ENCODE measurements at places on chromosomes 6 and 20. TPM values are rescaled to one million over a fixed set of nuclear protein-coding genes. Genes with fewer than 3 reads are reported as not detected.

DNA sequence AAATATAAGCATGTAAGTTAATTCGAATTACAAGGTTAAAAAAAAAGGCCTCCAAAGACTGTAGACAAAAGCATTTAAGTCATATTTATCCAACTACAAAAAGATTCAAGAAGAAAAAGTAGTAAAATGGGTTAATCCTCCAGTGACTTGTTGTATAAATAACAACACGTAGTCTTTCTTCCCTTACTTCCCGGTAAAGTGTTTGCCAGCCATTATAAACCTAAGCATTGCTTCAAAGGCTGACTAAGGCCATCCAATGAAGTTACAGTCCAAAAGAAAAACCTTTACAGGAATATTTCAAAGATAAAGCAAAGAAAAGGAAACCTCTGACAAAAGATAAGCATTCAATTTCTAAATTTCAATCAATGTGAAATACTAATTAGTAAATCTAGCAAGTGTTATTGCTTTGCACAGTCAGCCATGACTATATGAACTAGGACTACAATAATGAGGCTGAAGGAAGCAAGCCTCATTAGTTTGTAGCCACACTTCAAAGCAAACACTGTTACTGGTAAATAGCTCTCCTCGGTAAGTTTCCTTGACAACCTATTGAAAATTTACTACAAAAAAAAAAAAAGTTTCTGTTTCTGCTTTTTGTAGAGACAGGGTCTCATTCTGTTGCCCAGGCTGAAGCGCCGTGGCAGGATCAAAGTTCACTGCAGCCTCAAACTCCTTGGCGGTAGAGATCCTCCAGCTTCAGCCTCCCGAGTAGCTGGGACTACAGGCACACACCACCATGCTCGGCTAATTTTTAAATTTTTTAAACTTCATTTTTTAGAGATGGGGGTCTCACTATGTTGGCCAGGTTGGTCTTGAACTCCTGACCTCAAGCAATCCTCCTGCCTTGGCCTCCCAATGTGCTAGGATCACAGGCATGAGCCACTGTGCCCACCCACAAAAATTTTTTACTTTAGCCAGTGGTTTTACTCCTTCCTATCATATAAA is 46.0 kb downstream of the NUDT3 start:
- H3K4me1 ChIP-seq, result peaks cover 12% of the 10 kb centered on the region
- H3K27ac ChIP-seq, result no peak overlapping the region
- H3K27me3 ChIP-seq, result no peaks in the 10 kb centered on the region
- no peak for DNase-seq
- H3K4me3 ChIP-seq, result no peak overlapping the region

GRCh38 chr6:151121900-151122299 is 117.9 kb upstream of the AKAP12 start:
- no peaks in the 10 kb centered on the region for H3K36me3 ChIP-seq
- no peaks in the 10 kb centered on the region for H3K27me3 ChIP-seq
- H3K4me1 ChIP-seq, result peaks cover 7% of the 10 kb centered on the region
- no peak for DNase-seq

DNA sequence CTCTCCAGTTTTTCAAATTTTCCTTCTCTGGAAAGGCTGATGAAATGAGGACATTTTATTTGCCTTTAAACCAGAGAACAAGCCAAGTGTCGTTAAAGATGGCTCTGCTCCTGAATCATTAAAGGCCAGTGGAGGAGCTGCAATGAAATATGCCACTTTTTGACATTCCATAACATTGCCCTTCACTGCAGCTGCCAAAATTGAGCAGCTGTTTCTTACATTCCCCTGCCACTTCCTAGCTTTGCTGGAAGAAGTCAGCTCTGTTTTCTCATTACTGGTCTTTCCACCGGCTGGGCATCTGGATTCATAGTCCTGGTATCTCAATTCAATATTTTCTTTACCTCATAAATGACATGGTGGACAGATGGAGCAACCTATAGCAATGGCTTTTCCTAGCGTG is 45.5 kb upstream of the NRN1 start:
- H3K27me3 ChIP-seq, result peaks cover 20% of the 10 kb centered on the region
- H3K4me1 ChIP-seq, result no peaks in the 10 kb centered on the region
- DNase-seq, result no peak

GRCh38 chr20:51480507-51481270 is 61.8 kb downstream of the NFATC2 start:
- H3K27me3 ChIP-seq, result no peaks in the 10 kb centered on the region
- peak; percentile 50 for DNase-seq
- H3K4me1 ChIP-seq, result peaks cover 86% of the 10 kb centered on the region
- H3K4me3 ChIP-seq, result peak overlapping the region; percentile 58
- H3K36me3 ChIP-seq, result peaks cover 76% of the 10 kb centered on the region
- peak overlapping the region; percentile 80 for H3K27ac ChIP-seq

FAM209A gene
- 3.0 TPM for total RNA-seq

DNA sequence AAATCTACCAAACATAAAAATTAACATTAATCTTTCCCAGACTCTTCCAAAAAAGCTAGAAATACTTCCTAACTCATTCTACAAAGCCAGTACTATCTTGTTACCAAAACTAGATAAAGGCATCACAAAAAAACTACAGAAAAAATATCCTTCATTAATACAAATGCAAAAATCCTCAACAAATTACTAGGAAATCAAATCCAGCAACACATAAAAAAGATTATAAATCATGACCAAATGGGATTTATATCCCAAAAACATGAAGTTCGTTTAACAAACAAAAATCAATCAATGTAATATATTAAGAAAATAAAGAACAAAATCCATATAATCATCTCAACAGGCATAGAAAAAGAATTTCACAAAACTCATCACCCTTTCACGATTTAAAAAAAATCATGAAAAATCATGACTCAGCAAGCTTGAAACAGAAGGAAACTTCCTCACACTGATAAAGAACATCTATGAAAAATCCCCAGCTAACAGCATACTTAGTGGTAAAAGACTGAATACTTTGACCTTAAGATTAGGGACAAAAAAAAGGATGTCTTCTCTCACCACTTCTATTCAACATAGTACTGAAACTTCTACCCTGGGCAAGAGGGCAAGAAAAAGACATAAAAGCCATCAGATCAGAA is 43.2 kb downstream of the RANBP9 start:
- DNase-seq, result no peak
- H3K4me3 ChIP-seq, result no peak overlapping the region
- no peak overlapping the region for H3K27ac ChIP-seq
- peaks cover 63% of the 10 kb centered on the region for H3K4me1 ChIP-seq

GRCh38 chr6:76014626-76015530 is 57.6 kb downstream of the IMPG1 start:
- DNase-seq, result no peak
- H3K4me3 ChIP-seq, result no peak overlapping the region
- no peaks in the 10 kb centered on the region for H3K4me1 ChIP-seq
- no peak overlapping the region for H3K27ac ChIP-seq
- no peaks in the 10 kb centered on the region for H3K27me3 ChIP-seq
- H3K36me3 ChIP-seq, result no peaks in the 10 kb centered on the region

GRCh38 chr6:127347178-127347577 is 3.8 kb upstream of the ECHDC1 start:
- peaks cover 3% of the 10 kb centered on the region for H3K36me3 ChIP-seq
- no peak overlapping the region for H3K27ac ChIP-seq
- H3K27me3 ChIP-seq, result no peaks in the 10 kb centered on the region
- H3K4me1 ChIP-seq, result peaks cover 2% of the 10 kb centered on the region

DNA sequence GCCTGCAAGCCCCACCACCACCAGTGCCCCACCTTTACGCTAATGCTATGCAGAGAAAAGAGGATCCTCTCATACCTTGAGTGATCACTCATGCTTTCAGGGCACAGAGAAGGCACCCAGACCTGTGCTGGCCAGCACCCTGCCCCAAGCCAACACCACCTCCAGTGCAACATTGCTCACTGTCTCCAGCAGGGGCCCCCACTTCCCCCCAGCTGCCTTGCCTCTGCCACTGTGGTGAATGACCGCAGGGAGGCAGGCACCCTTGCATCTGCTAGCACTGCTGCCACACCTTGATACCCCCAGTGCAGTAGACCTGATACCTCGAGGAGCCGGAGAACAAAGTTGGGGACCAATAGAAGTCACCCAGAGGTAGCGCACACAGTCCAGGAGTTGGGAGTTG is 139.2 kb upstream of the PLN start:
- no peak overlapping the region for H3K27ac ChIP-seq
- no peaks in the 10 kb centered on the region for H3K27me3 ChIP-seq

DNA sequence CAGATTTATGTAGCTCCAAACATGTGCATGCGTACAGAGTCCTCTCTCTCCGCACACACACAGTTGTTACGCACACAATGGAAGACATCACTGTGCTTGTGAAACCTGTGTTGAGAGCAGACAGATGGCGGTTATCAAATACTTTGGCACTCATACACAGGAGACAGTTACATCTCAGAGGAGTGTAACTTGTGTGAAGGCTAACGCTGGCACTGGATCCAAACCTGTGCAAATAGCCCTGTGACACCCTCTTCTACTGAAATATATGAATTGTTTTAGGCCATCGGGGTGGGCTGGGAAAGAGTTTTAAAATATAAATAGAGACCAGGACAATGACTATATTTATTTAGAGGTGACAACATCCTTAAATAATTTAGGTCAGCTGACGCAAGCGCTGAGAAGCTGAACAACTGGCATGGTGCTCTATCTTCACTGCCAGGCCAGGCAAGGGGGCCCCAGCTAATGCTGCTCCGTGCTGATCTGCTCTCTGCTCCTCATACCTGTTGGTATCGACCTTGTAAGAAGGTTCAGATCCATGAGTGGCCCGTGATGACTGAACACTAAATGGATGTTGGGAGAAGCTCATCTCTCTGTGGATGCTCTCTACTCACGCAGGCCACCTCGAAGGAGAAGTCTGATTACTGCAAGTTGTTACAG is 69.4 kb downstream of the FOXC1 start:
- H3K36me3 ChIP-seq, result no peaks in the 10 kb centered on the region
- H3K4me1 ChIP-seq, result no peaks in the 10 kb centered on the region
- H3K27me3 ChIP-seq, result no peaks in the 10 kb centered on the region
- DNase-seq, result no peak
- H3K27ac ChIP-seq, result no peak overlapping the region
- H3K4me3 ChIP-seq, result no peak overlapping the region

GRCh38 chr6:158048589-158048988 is 66.9 kb downstream of the SYNJ2 start:
- H3K27me3 ChIP-seq, result no peaks in the 10 kb centered on the region
- H3K27ac ChIP-seq, result no peak overlapping the region
- peaks cover 57% of the 10 kb centered on the region for H3K36me3 ChIP-seq
- DNase-seq, result no peak

KCNK16 gene
- total RNA-seq, result not detected

DNA sequence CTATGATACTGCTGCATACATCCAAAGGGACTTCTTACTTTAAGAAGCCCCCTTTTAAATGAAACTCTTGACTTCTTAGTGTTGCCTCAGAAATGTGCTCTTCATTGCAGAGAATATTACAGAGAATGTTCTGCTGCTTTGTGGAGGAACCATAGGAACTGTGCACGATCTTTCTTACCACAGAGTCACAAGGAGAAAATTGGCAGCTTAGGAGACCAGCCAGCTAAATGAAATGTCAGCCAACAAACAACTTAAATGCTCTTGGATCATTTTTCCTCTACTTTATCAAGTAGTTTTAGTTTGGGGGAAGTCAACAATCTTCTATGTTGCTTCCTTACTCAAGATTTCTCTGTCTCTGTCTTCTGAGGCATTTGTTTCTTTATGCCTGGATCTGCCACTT is 125.9 kb upstream of the MLIP start:
- H3K4me1 ChIP-seq, result no peaks in the 10 kb centered on the region
- H3K27me3 ChIP-seq, result peaks cover 11% of the 10 kb centered on the region
- no peak for DNase-seq
- no peaks in the 10 kb centered on the region for H3K36me3 ChIP-seq
- no peak overlapping the region for H3K27ac ChIP-seq

C20orf141 gene
- not detected for total RNA-seq

ZNF165 gene
- 0.40 TPM for total RNA-seq

NKX2-2 gene
- not detected for total RNA-seq

Data from activated CD4-positive, alpha-beta memory T cell treated with anti-CD3 and anti-CD28 coated beads, Interleukin-2, amount 10 ng/mL, durations not matched to agents 7 days and 5 days (primary cell).